AG09309 (cell line): ENCODE measurements at places on chromosomes 6 and 20.

- no peak for DNase-seq
These were observed 31.4 kb downstream of the PRDM1 start for GRCh38 chr6:106117579-106117978.

- DNase-seq, result no peak
These were observed 24.9 kb upstream of the PCMTD2 start for GRCh38 chr20:64230461-64231145.

DNA sequence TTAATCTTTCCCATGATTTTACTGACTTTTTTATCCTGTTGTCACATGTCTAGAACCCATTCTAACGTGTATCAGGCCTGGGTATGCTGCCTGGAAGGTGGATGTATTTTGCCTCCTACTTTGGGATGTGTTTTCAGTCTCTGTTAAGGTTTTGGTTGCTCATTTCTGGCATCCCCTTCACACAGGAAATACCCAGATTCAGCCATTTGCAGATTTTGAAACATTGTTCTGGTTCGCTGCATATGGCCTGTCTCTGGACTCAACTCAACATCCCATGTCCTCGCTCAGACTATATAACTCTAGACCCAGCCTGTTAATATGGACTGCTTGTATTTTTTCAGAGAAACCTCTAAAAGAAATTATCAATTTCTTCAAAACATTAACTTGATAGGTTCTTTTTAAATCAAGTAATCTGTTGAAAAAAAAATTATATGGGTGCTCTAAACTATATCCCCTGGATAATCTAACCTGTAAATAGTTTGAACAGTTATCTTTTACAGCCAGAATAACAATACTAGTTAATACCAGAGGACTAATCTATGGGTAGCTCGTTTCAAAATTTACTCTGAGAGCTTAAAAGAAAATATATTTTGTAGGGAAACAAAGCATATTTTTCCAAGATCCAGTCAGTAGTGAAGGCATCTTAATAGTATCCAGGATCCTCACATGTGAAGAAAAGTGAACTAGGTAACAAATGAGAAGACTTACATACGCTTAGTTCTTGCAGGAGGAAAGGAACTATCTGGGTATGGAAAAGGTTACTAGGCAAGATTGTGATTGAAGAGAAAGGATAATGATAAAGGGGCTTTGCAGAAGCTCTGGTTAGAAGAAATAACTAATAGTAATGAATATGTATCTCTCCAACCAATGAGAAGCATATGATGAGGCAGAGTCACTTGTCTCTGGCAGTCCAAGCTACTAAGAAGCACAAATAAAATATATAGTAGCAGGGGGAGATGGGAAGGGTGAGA lies 23.4 kb upstream of the HLA-DQB1 start:
- no peak for DNase-seq

GRCh38 chr20:11753155-11753554 lies 164.5 kb upstream of the BTBD3 start:
- DNase-seq, result no peak

DNA sequence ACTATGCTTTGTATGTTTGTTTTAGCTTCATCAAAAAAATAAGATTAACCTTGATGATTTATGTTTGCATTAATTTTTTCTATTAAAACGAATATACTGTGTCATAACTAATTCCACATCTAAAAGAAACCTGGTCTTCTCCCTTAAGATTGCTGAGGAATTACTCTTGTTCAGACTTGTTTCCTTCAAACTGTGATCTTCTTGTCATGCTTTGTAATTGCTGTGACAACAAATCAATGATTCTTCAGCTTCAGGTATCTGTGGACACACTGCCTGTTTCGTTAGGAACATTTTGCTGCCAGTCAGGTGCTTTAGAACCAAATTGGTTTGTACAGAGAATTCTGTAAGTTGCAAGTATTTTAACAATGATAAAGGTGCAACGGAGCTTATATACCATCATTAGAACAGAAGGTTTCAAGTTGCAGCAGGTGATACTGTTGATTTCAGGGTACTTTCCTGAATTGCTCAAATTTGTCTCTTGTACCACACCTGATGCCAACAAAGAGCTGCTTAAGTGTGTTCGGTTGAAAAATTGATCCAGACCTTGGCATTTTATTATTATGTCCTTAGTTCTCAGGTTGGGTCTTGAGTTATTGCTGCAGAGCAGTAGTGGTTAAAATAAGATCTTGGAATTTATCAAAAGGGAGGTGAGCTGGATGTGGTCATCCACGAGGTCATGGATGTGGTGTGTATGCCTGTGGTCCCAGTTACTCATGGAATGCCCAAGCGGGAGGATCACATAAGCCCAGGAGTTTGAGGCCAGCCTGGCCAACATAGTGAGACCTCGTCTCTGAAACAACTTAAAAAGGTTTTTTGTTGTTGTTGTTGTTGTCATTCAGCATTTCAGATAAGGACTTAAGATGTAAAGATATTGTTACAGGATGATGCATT lies 19.5 kb downstream of the SYTL3 start:
- DNase-seq, result no peak

DNA sequence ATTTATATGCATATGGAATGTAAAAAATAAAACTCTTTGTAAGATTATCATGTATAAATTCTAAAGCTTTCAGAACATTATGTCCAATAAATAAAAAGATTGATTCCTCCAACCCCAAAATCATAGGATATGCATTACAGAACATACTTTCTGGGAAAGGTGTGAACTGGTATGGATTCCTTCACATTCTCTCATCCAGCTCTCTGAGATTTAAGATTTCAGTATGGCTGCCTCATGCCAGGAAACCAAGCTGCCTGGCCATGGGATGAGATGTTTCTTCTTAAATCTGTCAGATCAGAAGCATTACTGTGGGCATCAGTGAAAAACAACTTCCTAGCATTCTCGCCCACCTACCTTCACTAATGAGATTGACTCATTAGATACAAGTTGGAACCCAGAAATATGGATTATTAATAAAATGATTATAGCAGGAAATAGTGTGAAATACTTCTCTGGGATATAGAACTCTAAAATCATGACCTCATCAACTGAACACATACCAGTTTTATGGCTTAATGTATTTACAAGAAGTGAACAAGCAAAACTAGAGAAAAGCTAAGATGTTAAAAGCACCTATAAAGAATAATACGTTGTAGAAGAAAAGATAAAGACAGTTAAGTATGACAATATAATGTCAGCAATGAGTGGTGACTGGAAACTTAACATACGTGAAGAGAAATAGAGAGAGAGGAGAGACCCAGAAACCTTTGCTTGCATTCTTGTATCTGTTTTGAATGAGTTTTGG lies 171.6 kb upstream of the PHACTR1 start:
- DNase-seq, result no peak

GRCh38 chr6:107732461-107732860 lies 91.7 kb downstream of the SCML4 start:
- no peak for DNase-seq

DNA sequence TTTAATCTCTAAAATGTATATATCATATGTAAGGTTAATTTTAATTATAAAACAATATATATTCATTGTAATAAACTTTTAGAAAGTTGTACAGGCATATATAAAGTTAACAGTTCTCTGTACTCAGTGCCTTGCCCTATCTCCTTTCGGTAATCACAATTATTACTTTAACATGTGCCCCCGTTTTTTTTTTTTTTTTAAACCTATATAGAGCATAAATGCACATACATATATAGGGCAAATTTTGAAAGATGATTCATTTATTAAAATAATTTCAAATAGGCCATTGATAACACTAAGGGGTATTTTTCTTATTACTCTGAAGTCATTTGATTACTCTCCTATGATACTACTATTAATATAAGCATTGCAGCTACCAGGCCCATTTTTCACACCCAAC lies 1.9 kb downstream of the ASF1A start:
- DNase-seq, result no peak

DNA sequence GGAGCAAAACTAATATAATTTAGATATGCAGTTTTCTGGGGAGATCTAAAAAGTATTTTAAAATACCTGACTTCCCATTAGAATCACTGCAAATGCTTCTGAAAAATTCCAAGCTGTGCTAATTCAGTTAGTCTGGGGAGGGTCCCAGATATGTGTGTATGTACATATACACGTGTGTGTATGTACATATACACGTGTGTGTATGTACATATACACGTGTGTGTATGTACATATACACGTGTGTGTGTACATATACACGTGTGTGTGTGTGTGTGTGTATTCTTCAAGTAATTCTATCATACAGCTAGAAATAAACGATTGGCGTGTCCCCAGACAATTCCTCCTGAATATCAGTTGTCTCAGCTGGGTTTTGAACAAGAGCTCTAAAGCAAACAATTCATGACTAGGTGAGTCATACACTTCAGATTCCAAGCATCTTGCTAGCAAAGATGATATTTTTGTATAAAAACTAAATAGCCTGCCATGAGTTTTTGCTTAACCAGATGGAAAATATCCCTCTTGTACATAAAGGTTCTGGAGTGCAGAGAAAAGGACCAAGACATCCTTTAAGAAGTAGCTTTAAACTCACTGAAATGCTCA lies 58.2 kb downstream of the SPACA1 start:
- no peak for DNase-seq

DNA sequence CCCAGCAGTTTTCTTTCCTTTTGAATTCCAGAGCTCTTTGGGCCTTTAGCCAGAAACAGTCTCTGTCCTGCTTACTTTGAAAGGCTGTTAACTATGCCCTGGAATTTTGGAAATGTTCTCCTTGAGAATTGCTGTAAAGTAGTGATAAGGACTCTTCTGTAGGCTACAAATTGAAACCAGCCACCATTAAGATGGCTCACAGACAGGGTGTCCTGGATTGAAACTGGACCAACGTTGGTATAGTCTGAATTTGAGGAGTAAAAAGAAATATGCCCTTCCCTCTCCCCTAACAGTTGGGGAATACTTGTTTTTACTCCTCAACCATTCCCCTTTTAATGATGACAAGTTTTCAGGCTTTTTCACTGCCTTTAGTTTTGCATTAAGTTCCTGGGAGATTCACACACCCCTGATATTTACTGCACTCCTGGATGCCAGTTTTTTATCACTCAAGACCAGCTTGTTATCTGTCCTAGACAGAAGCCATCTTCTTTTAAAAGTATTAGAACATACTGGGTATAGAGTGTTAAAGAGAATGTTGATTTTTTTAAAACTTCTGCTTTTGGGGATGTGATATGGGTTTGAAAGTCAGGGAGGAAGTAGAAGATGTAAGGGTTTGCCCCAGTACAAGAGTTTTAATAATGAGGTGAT lies 21.9 kb downstream of the TOP1 start:
- DNase-seq, result no peak

DNA sequence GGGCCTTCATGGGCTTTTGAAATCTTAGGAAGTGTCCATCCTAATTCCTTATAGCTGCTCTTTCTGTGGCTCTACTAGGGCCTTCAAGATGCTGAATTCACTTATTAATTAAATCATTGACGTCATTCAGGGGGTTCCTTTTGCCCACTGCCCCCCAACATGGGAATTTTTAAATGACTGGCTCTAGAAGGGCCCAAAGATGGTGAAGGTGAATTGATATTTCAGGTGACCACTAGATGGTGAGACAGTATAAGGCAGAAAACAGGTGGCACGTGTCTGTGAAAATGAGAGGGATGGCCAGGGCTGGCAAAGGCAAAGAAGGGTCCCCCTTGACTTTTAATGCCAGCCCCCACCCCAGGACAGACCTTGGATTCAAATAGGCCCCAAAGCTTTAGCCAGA lies 11.8 kb downstream of the GNAS start:
- DNase-seq, result no peak

- DNase-seq, result no peak
These were observed 166.8 kb upstream of the PREP start for GRCh38 chr6:105569706-105570105.

DNA sequence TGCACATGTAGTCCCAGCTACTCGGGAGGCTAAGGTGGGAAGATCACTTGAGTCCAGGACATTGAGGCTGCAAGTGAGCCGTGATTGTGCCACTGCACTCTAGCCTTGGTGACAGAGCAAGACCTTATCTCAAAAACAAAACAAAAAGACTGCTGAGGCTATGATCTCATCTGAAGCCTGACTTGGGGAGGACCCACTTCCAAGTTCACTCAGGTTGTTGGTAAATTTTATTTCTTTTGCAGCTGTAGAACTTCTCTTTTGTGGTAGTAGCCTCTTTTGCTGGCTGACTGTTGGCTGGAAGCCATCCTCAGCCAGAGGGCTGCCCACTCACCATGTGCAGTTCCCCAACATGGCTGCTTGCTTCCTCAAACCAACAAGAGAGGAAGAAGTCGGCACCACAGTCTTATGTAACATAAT lies 36.8 kb upstream of the ME1 start:
- DNase-seq, result no peak

DNA sequence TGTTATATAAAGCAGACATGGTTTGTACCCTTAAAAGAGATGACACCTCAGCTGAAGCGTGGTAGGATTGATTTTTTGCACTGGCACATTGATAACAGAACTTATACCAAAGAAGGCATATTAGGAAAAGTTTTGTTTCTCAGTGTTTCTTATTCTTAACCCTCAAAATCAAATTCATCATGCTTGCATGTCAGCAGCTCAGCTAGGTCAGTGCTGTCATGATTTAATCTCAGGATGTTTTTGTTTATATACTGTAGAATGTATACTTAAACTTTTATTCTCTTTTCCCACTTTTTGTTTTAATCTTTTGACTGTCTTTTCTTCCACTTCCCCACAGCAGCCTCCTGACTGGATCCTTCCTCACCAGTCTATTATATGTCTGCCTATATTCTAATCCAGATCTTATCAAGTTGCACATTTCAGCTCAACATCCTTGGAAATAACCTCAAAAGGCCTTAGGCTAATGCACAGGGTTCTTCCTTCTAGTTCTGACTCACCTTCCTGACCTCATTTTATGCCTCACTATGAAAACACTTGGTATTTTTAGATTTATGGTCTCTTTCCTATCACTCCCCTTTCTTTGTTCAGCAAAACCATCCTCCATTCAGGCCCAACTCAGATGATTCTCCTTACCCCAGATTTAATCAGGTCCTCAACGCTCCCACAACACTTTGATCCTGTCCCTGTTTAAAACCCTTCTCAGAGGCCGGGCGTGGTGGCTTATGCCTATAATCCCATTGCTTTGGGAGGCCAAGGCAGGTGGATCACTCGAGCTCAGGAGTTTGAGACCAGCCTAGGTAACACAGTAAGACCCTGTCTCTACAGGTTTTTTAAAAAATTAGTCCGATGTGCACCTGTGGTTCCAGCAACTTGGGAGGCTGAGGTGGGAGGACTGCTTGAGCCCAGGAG lies 7.2 kb downstream of the HEBP2 start:
- peak; percentile 28 for DNase-seq

DNA sequence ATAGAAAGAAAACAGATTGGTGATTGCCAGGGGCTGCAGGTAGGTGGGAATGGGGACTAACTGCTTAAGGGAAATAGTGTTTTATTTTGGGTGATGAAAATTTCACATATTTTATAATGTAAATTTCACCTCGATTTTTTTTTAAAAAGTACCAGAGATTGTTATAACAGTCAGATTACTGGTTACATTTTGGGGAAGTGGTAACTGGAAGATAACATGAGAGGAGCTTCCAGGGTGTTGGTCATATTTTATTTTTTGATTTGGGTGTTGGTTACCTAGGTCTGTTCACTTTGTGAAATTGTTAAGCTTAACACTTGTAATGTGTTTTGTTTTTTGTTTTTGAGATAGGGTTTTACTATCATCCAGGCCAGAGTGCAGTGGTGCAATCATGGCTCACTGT lies 17.2 kb upstream of the CRIP3 start:
- DNase-seq, result no peak
